Substantia nigra (tissue), 51 donors: ENCODE measurements at places on chromosomes 5 and 9.

- DNase-seq: no peak
These were observed 235.7 kb downstream of the PBX3 start for GRCh38 chr9:125982798-125983406.

GRCh38 chr9:120579139-120580050, 572 bp downstream of the CDK5RAP2 start:
- no peak for DNase-seq

GRCh38 chr5:143898916-143899591, 87.1 kb downstream of the HMHB1 start:
- no peak for DNase-seq

DNA sequence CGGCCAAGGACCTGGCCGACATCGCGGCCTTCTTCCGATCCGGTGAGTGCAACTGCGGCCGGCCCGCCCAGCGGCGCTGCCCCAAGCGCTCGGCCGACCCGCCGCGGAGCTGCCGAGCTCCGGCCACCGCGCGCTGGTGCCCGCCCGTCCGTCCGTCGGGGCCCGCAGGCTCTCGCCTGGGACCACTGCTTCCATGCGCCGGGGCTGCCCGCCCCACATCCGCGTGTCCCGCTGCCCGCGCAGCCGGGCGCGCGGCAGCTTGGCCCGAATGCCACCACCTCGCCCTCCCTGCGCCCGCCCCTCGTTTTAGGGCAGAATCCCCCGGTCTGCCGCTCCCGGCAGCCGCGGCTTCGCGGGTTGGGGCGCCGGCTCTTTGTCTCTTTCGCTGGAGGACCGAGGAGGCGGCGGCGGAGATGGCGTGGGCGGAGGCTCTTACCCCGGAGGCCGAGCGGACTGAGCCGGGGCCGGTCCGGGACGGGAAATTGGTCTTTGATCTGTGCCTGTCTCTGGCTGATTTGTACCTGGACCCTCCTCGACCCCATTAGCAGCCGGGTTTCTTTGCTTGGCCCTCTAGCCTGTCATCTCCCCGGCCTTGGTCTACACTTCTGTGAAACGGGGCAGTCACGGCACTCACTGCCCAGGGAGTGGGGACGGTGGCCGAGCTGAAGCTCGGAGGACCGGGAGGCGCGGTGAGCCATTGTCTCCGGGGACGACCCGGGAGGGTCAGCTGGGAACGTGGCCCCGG, 871 bp downstream of the TRIO start:
- DNase-seq: no peak

- no peak for DNase-seq
These were observed 49.5 kb downstream of the NR3C1 start for GRCh38 chr5:143354025-143354424.
